C1 segment of cervical spinal cord (tissue), 14 donors: ENCODE measurements at places on chromosomes 4 and X.

DNA sequence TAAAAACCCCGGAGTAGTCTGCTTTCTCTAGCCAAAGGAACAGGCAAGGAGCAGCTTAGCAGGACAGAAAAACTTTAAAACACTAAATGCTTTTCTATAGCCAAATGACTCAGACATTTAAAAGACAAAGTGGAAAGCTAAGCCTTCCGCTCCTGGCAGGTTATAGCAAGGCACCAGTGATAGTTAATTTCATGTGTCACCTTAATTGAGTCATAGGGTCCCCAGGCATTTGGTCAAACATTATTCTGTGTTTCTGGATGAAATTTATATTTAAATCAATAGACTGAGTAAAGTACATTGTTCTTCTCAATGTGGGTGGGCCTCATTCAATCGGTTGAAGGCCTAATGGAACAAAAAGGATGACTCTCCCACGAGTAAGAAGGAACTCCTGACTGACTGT is 885.7 kb upstream of the ADGRL3 start:
- DNase-seq = no peak

- DNase-seq = no peak
Measured at GRCh38 chr4:76596713-76597112, 161.7 kb downstream of the SHROOM3 start.

DNA sequence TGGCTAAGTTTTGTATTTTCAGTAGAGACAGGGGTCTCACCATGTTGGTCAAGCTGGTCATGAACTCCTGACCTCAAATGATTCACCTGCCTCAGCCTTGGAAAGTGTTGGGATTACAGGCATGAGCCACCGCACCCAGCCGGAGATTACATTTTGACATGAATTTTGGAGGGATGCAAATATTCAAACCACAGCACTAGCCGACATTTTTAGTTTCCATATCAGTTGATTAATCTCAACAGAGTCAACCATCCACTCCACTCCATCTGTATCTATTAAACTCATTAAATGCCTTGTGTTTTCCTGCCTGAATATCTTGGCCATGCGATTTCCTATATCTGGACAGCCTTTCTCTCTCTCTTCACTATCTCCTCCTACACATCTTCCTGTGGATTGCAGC is 64.1 kb upstream of the PDGFRA start:
- no peak for DNase-seq

DNA sequence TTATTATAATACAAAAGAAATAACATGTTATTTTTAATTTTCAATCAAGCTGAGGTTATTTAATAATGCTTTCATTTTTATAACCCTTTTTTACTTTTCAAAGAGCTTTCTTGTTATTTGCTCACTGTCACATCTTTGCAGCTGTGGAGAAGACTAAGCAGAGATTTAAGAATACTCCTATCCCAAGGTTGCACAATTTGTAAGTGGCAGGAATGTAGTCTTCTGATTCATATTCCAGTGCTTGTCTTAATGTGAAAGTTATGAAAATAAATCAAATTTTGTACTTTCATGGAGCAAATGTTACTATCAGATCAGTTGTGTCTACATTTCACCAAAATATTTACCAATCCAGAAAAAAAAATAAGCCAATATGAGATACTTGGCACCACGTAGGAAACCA is 86.6 kb downstream of the DDIT4L start:
- DNase-seq = no peak

GRCh38 chr4:31294655-31295480 is 574.7 kb downstream of the PCDH7 start:
- no peak for DNase-seq

DNA sequence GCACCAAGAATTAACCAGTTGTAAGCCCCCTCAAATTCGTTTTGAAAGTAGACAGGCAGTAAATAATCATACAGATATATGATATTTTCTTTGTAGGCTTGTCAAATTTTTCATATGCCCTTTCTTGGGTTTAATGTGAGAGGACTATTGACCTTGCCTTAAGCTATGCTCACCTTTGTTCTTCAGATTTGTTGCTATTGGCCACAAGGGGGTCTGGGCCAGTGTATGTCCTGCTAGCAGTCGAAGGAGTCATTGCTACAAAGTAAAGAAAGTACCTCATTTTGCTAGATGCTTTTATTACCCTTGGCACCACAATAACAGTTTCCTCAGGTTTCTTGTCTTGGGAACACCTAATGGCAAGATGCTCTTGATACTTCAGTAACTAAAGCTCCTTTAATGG is 51.7 kb downstream of the IGSF1 start:
- DNase-seq = no peak
